ENCODE measurements at places on chromosomes 2 and 18.

DNA sequence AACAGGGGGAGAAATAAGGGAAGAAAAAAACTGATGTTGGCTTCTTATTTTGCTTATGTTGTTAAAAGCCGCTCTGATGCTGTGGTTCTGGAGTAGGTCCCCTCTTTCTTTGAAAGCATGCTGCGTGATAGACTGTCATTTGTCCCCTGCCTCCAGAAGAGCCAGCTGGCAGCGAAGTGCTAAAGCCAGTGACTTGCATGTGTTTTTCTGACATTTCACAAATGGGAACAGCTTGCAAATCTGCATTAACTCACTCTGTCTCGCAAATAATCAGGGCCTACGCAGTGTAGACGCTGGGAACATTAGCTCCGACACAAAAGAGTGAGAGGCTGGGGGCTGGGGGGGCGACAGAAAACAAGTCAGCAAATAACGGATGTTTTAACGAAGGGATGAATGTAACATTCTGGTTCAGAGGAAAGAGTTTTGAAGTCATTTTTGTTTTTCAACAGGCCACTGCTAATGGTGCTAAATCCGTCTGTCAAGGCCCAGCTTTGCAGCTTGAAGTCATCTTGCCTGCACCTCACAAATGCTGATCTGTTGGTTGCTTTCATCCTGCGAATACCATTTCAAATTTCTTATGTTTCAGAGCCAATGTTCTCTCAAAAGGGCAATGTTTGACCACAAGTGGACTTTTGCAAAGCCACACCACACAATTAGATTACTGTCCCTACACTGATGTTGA lies 68.8 kb upstream of the PIK3C3 start:
- H3K27me3 ChIP-seq = no peaks in the 10 kb centered on the region
- H3K27ac ChIP-seq = no peak overlapping the region
- no peak for DNase-seq
- H3K36me3 ChIP-seq = no peaks in the 10 kb centered on the region

DNA sequence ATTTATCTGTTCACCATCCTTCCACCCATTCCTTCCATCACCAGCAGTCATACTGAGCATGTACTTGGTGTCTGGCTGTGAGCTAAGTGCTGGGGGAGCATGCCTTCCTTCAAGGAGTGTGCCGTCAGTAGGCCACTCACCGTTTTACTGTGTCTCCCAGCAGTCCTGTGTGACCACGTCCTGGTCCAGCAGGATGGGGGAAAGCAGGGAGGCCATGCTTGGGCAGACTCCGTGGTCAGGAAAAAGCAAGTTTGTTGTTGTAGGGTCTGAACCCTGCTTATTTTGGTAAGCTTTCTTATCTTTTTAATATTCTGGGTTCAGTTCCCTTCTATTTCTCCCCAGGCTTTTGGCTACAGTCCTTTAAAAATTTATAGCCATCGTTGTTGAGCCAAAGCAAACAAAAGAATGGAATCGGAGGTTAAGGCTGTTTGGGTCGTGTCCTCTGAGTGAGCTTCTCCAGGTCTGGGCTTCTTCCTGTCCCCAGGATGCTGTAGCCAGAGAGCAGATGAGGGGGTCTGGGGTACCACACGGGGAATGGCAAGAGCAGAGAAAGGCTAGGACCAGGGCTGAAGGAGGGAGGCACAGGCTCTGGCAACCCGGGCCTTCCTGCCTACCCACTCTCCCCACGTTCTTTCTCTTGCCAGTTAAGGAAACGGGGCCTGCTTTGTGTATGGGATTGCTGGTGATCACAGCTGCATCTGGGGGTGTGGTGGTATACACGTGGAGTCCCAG lies 13.5 kb downstream of the SLC30A3 start:
- H3K27me3 ChIP-seq = no peaks in the 10 kb centered on the region
- H3K36me3 ChIP-seq = no peaks in the 10 kb centered on the region
- H3K27ac ChIP-seq = no peak overlapping the region
- H3K4me3 ChIP-seq = no peak overlapping the region
- no peaks in the 10 kb centered on the region for H3K4me1 ChIP-seq

DNA sequence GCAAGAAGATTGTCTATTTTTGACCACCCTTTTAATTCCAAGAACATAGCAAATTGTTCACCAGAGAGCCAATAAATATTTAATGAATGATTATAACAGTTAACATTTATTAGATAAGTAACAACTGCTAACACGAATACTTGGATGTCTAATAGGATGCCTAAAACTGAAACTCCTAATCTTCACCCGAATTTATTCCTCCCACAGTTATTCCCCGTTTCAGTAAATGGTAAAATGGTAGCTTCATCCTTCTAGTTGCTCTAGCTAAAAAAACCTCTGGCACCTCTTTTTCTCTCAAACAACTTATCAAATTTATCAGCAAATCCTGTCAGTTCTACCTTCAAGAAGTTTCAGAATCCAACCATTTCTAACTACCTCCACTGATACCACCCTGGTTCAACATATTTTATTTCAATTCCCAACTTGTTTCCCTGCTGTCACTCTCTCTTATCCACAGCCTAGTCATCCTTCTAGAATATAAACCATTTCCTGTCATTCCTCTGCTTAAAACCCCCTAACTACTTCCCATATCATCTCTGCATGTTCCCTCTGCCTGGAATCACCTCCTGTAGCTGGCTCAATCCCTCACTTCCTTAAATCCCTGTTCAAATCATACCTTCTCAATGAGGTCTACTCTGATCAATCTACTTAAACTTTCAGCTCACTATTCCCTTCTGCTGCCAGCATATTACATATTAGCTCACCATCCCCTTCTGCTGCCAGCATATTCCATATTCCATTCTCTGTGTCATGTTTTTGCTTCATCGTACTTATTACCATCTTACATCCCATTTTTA lies 93.8 kb downstream of the ROCK2 start:
- DNase-seq = peak; percentile 38
- H3K4me1 ChIP-seq = peaks cover 17% of the 10 kb centered on the region
- H3K36me3 ChIP-seq = peaks cover 15% of the 10 kb centered on the region
- no peak overlapping the region for H3K4me3 ChIP-seq
- H3K27ac ChIP-seq = no peak overlapping the region
- H3K27me3 ChIP-seq = no peaks in the 10 kb centered on the region

DNA sequence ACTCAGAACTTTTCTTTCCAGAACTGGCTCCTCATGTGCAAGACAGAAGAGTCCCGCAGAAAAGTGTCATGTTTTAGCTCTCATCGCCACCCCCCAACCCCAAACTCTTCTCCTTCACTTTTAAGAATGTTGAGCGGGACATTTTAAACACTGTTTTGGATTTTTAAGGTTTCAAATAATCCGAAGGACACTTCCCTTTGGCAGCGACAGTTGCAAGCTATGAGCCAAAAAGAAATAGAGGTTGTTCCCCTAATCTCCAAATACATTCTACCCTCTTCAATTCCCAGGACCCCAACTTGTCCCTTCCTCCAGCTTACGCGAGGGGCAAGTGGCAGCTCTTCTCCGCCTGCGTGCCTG lies 678 bp upstream of the UBE2E3 start:
- H3K27ac ChIP-seq = peak overlapping the region; percentile 80
- peaks cover 15% of the 10 kb centered on the region for H3K36me3 ChIP-seq
- peak overlapping the region; percentile 76 for H3K4me3 ChIP-seq
- peaks cover 36% of the 10 kb centered on the region for H3K4me1 ChIP-seq
- H3K27me3 ChIP-seq = no peaks in the 10 kb centered on the region

DNA sequence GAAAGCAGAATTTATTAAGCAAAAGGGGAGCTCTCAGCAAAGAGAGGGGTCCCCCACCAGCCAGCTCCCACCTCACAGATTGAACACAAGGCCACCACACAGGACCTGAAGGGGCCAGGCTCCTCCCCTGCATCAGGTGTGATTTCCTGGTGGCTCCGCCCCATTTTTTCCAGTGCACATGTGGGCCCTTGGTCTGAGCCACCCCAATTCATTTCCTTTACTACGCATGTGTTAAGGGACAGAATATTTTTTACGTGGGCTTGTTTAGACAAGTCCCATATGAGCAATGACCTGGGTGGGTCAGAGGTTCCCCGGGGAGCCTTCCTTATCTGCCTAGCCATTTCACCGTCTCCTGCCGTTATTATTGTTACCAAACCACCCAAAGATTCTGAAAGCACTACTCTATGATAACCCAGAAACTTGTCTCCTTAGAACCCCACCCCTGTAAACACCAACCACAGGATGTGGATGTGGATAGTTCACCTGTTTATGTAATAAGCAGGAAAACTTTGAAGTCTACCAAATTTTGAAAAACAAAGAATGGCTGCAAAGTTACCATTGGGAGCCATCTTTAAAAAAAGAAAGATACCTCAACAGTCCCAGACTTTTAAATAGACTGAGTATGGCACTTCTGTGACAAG lies 191.7 kb downstream of the CD226 start:
- no peak for DNase-seq
- no peak overlapping the region for H3K27ac ChIP-seq
- H3K4me3 ChIP-seq = no peak overlapping the region
- H3K36me3 ChIP-seq = no peaks in the 10 kb centered on the region

DNA sequence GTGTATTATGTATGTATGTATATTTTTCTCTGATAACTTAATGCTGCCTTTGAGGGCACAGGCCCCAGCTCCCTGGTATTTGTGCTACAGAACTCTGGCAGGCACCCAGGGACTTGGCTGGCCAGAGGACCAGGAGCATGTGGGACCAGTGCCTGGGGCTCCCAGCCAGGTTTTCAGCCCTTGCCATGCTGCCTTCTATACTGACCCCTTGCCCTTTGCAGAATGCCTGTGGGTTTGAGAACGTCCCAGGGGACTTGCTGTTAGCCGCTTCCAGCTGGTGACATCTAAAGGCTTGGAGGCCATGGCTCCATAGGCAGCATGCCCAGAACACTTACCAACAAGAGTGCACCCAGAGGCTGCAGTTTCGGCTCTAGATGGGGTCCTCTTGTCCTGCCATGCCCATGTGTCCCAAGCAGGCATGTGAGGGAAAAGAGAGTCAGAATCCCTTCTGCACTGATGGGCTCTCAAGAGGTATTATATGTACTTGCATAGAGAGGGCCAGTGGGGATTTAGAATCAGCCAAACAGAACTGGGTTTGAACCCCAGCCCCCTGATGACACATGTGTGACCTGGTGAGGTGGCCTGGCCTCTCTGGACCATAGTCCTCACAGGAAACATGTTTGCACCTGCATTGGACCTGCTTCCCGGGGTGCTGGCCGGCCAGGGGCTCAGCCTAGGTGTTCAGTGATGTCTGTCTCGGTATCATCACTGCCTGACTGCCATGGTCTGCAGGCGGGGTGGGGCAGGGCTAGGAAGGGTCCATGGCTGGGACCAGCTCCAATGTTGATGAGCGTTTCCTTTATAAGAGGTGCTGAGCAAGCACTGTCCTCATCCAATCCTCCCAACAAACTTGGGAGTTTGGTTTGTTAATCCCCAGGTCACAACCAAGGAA lies 119.2 kb upstream of the FHL2 start:
- H3K4me1 ChIP-seq = peaks cover 13% of the 10 kb centered on the region
- H3K27me3 ChIP-seq = 0 out of 2 replicates have a peak, but pooled peaks cover 4% of the 10 kb centered on the region
- no peaks in the 10 kb centered on the region for H3K36me3 ChIP-seq
- no peak overlapping the region for H3K4me3 ChIP-seq
- no peak overlapping the region for H3K27ac ChIP-seq

GRCh38 chr2:111912547-111912946 lies 14.1 kb downstream of the MERTK start:
- H3K4me1 ChIP-seq = no peaks in the 10 kb centered on the region
- H3K27ac ChIP-seq = no peak overlapping the region
- no peak for DNase-seq
- no peaks in the 10 kb centered on the region for H3K36me3 ChIP-seq

GRCh38 chr2:241123816-241124536 lies 21.9 kb upstream of the MTERF4 start:
- H3K4me1 ChIP-seq = no peaks in the 10 kb centered on the region
- no peak overlapping the region for H3K4me3 ChIP-seq
- no peak overlapping the region for H3K27ac ChIP-seq
- peak; percentile 18 for DNase-seq
- no peaks in the 10 kb centered on the region for H3K36me3 ChIP-seq

GRCh38 chr2:161754379-161754778 lies 130.2 kb downstream of the SLC4A10 start:
- no peaks in the 10 kb centered on the region for H3K36me3 ChIP-seq
- no peak overlapping the region for H3K27ac ChIP-seq
- no peaks in the 10 kb centered on the region for H3K27me3 ChIP-seq
- no peaks in the 10 kb centered on the region for H3K4me1 ChIP-seq
- peak; percentile 1 for DNase-seq
- H3K4me3 ChIP-seq = no peak overlapping the region

DNA sequence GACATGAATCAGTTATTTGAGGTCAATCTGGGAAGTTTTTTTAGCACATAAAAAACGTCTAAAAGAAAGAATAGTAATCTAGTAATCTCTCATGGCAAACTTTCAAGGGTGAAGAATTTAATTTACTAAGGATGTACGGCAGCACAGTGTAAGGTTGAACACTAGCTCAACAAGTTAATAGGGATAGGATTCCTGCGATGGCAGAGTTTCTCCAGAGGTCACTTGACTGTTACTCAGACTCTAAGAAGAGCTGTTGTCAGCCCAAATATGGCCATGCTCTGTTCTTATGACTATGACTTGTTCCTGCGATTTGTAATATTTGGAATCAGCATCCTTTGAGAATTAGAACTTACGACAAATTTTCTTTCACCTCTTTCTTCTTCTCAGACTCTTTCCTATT lies 553.3 kb upstream of the TNP1 start:
- peak; percentile 88 for DNase-seq
- H3K27me3 ChIP-seq = no peaks in the 10 kb centered on the region
- peaks cover 34% of the 10 kb centered on the region for H3K4me1 ChIP-seq
- H3K27ac ChIP-seq = peak overlapping the region; percentile 62
- H3K4me3 ChIP-seq = no peak overlapping the region
- no peaks in the 10 kb centered on the region for H3K36me3 ChIP-seq

DNA sequence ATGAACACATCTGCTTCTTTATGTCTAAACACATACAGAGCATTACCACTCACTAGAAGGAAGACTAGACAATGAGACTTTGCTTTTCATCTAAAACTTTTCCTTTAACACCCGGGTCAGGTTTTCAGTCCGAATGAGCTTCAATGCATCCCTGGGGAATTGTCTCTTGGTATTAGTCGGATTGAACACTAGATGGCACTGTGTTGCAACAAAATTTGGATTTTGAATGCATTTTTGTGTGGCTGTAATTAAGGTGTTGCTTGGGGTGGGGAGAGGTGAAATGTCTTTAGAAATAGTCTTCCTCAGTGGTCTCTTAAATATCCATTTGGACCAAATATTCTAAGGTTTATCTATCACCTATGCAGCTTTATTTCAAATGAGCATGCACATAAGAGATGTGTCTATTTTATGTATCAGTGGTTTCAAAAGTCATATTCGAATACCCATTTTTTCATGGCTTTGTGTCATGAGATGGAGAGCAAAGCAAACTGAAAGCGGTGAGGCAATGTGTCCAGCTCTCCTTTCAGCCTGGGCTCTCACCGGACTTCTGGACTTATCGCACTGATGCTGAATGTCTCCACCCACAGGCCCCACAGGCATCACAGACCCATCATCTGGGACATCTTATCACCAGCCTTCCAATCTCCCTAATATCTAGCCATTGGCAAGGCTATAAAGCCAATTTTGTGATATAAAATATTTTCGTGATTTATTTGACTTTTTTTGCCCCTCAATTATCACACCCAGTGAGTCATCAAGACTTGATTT lies 510.3 kb downstream of the RNF144A start:
- no peak overlapping the region for H3K27ac ChIP-seq
- no peak overlapping the region for H3K4me3 ChIP-seq
- DNase-seq = peak; percentile 89
- no peaks in the 10 kb centered on the region for H3K27me3 ChIP-seq

Measured in GM23248 (cell line).